Hepatocyte (in vitro differentiated cells): ENCODE measurements at places on chromosomes 13 and 19.

GRCh38 chr19:33022472-33023116 lies 42.1 kb downstream of the RHPN2 start:
- no peak for DNase-seq

DNA sequence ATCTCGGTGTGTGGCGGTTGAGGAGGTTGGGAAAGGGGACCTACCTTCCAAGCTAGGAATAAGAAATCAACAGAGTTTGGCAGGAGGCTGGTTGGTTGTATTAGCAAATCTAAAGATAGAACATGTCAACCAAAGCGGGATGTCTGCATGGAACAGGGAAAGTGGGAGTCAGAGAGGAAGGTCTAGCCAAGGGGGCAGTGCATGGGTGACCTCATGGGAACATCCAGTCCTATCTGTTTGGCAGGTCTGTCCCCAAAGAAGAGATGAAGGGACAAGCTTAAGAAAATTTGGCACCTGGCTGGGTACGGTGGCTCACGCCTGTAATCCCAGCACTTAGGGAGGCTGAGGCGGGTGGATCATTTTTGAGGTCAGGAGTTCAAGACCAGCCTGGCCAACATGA lies 118.7 kb upstream of the TSC22D1 start:
- DNase-seq, result no peak

DNA sequence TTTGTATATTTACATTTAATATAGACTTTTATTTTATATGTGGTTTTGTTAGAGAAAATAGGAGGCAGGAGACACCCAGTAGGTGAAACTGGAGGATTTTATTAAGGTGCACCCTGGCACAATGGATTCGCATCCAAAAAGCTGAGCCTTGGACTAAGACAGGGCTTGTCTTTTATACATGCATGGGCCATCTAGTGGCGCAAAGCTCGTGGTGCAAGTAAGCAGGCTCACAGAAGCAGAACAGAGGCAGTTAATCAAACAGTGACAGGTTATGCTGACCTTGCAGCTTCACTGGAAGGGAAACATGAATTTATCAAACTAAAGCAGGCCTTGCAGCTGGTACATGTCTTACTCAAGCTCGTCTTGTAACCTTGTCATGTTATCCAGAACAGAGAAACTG lies 58.8 kb upstream of the ZNF681 start:
- DNase-seq, result peak; percentile 47

DNA sequence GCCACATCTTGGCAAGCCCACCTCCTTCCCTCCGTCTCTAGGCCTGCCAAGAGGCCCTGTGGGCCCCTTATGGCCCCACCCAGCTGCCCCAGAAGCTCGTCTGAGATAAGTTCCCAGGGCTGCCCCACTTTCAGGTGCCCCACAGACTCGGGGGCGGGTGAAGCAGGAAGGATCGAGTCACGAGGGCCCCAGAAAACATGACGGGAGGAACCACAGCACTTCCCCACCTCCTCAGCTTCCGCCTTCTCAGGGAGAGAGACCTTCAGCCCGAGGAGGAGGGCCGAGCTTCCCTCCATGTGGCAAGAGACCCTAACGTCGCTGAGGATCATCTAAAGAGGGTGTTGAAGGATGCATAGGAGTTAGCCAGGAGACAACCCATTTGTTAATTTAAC lies 4.5 kb upstream of the IL12RB1 start:
- no peak for DNase-seq

GRCh38 chr13:29379281-29379680 lies 216.2 kb downstream of the SLC7A1 start:
- no peak for DNase-seq

DNA sequence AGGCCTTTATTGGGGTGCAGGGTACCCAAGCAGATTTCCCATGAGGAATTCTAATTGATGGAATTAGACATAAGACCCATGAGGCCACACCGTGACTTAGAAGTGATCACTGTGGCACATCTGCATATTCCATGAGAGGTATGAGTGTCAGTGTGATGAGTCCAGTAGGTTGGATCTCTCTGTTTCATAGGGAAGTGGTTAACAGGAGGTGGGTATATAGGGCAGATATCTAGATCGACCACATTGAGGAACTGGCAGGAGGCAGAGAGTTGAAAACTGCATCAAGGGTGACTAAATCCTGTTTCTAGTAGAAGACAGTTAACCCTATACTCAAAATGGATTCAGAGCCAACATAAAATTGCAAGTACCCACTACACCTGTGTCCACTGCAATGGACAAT lies 68.6 kb upstream of the MIR17HG start:
- DNase-seq, result no peak

- no peak for DNase-seq
Measured at GRCh38 chr13:99386911-99387788, 80.0 kb upstream of the GPR183 start.

GRCh38 chr19:3580156-3580934 lies 4.9 kb upstream of the GIPC3 start:
- no peak for DNase-seq
